ENCODE measurements at places on chromosomes 7 and 10. TPM values are rescaled to one million over a fixed set of nuclear protein-coding genes. Genes with fewer than 3 reads are reported as not detected.

GRCh38 chr7:69967689-69968450 is 369.6 kb downstream of the AUTS2 start:
- no peak for DNase-seq
- no peak overlapping the region for H3K27ac ChIP-seq
- H3K27me3 ChIP-seq: no peaks in the 10 kb centered on the region
- H3K4me1 ChIP-seq: no peaks in the 10 kb centered on the region

GRCh38 chr10:88270061-88270808 is 312.9 kb downstream of the RNLS start:
- H3K4me3 ChIP-seq: no peak overlapping the region
- no peak for DNase-seq
- no peaks in the 10 kb centered on the region for H3K27me3 ChIP-seq
- peaks cover 13% of the 10 kb centered on the region for H3K4me1 ChIP-seq

- H3K4me1 ChIP-seq: no peaks in the 10 kb centered on the region
- H3K4me3 ChIP-seq: no peak overlapping the region
Measured at GRCh38 chr10:127952575-127952869, 45.6 kb downstream of the PTPRE start.

DNA sequence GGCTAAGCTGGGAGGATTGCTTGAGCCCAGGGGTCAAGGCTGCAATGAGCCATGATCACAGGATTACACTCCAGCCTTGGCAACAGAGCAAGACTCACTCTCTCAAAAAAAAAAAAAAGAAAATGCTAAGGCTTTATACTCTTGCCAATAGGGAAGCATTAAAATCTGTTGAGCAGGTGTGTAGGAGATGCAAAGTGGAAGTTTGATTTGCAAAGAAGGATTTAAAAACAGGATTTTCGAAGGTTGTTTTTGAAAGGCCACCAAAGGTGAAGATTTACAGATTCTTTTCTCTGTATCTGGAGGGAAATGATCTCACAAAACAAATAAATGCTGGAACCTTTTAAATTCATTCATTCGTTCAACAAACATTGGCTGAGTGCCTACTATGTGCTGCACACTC is 8.6 kb upstream of the PDE1C start:
- no peaks in the 10 kb centered on the region for H3K27me3 ChIP-seq
- no peak for DNase-seq
- no peaks in the 10 kb centered on the region for H3K36me3 ChIP-seq
- H3K4me1 ChIP-seq: no peaks in the 10 kb centered on the region
- H3K4me3 ChIP-seq: no peak overlapping the region

- H3K27ac ChIP-seq: no peak overlapping the region
- H3K4me1 ChIP-seq: no peaks in the 10 kb centered on the region
- 0 out of 2 replicates have a peak, but pooled peaks cover 10% of the 10 kb centered on the region for H3K27me3 ChIP-seq
- H3K4me3 ChIP-seq: no peak overlapping the region
- H3K36me3 ChIP-seq: no peaks in the 10 kb centered on the region
Measured at GRCh38 chr10:58568428-58568935, 55.8 kb downstream of the BICC1 start.

DNA sequence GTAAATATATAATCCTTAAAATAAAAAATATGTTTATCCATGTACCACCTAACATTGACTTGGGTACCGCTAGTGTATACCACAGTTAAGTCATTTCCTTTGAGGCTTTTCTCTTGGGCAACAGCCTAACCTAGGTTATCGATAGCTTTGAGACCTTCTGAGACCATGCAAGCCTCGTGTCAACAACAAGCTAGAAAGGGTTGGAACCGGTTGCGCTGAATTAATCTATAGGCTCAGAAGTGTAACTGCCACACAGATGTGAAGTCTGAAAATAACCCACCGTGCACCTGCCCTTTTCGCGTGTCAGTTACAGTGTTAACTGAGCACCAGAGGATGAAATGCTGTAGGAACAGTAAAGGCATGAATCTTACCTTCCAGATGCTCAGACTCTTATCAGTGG is 59.8 kb downstream of the ARID5B start:
- no peaks in the 10 kb centered on the region for H3K27me3 ChIP-seq
- no peak overlapping the region for H3K4me3 ChIP-seq
- H3K36me3 ChIP-seq: no peaks in the 10 kb centered on the region
- no peak overlapping the region for H3K27ac ChIP-seq
- H3K4me1 ChIP-seq: no peaks in the 10 kb centered on the region
- DNase-seq: no peak

- H3K36me3 ChIP-seq: no peaks in the 10 kb centered on the region
- peaks cover 5% of the 10 kb centered on the region for H3K4me1 ChIP-seq
- no peak for DNase-seq
- H3K27me3 ChIP-seq: peaks cover 6% of the 10 kb centered on the region
- no peak overlapping the region for H3K27ac ChIP-seq
- H3K4me3 ChIP-seq: no peak overlapping the region
Measured at GRCh38 chr7:128915271-128915819, 4.8 kb upstream of the KCP start.

DNA sequence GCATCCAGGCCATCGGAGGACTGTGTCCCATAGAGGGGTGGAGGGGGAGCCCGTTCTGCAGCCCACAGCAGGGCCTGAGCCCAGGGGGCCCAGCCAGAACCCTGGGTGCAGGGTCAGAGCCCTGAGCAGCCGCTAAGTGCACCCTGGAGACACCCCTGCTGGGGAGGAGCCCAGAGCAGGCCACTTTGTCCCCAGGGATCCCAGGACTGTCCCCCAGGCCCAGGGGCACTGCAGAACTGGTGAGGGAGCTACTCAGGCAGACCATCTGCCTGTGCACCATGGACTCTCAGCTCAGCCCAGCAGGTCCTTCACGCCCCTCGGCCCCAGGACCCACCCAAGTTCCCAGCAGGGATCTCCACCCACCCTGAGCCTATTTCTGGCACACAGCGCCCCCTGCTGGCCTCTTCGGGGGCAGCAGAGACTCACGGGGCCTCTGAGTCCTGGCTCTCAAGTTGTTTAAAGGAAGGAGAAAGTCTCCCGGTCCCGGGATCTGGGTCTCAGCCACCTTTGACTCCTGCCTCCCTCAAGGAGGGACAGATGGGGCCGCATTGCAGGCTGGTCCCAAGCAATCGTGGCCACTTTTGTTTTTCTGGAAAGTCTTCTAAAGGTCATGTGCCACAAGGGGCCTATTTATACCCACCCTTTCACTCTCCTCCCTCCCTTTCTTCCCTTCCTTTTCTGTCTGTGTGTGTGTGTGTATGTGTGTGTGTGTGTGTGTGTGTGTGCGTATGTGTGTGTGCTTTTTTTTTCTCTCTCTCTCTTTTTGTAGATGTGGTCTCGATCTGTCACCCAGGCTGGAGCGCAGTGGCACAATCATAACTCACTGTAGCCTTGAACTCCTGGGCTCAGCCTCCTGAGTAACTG is 90.3 kb downstream of the MYL10 start:
- no peaks in the 10 kb centered on the region for H3K27me3 ChIP-seq
- H3K4me3 ChIP-seq: no peak overlapping the region
- peak; percentile 28 for DNase-seq
- H3K27ac ChIP-seq: no peak overlapping the region
- H3K4me1 ChIP-seq: peaks cover 42% of the 10 kb centered on the region

DNA sequence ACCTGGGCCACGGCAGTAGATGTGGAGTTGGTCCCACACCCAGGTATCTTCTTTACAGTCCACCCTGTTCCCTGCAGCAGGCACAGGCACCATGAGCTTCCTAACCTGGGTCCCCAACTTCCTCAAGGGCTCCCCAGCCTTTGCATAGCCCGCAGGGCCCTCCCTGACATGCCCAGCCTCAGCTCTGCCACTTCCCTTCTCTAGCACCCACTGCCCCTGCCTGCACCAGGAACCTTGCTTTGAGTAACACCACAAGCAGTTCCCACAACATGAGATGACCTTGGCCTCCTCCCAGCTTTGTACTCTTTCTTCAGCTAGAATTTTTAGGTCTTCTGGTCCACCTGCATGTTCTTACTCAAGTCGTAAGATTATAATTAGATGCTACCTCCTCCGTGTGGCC is 92.2 kb upstream of the ZPBP start:
- no peaks in the 10 kb centered on the region for H3K4me1 ChIP-seq
- no peaks in the 10 kb centered on the region for H3K27me3 ChIP-seq
- no peak overlapping the region for H3K4me3 ChIP-seq
- H3K27ac ChIP-seq: no peak overlapping the region
- H3K36me3 ChIP-seq: no peaks in the 10 kb centered on the region
- no peak for DNase-seq

DNA sequence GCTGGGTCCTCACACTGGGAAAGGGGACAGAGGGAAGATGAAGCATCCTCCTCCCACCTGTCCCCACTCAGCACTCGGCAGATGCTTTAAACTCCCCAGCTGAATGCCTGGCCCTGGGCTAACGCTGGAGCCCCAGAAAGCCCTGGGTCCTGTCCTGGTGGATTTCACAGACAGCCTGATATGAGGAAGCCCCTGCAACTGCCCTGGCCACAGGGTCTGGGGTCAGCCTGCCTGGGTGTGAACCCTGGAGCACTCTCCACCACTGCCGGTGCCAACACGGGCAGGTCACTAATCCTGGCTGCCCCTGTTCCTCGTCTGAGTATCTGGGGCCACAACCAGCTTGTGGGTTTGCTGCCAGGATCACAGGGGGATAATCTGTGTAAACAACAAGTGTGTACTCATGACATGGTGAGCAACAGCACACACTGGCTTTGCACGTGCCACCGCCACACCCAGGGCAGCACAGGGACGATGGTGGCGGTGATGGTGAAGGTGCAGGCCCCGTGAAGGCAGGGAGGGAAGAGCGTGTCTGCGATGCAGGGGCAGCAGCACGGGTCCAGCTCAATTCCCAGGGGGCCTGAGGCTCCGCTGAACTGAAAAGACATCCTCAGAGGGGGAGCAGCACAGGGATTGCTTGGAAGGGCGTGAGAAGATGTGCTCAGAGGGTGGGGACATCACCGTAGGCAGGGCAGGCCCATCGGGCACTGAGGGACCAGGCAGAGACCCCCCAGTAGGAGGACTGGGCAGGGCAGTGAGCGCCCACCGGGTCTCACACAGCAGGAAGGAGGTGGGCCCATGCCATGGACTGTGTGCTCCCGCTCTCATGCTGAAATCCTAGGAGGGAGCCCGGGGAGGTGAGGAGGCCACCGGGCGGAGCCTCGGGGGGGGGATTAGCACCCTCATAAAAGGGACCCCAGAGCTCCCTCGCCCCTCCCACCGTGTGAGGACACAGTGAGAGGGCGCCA is 238.7 kb downstream of the MAD1L1 start:
- no peak overlapping the region for H3K27ac ChIP-seq
- no peaks in the 10 kb centered on the region for H3K4me1 ChIP-seq

GRCh38 chr10:13593535-13593934 is 6.8 kb downstream of the PRPF18 start:
- H3K27me3 ChIP-seq: no peaks in the 10 kb centered on the region
- H3K27ac ChIP-seq: no peak overlapping the region
- peaks cover 4% of the 10 kb centered on the region for H3K36me3 ChIP-seq

DNA sequence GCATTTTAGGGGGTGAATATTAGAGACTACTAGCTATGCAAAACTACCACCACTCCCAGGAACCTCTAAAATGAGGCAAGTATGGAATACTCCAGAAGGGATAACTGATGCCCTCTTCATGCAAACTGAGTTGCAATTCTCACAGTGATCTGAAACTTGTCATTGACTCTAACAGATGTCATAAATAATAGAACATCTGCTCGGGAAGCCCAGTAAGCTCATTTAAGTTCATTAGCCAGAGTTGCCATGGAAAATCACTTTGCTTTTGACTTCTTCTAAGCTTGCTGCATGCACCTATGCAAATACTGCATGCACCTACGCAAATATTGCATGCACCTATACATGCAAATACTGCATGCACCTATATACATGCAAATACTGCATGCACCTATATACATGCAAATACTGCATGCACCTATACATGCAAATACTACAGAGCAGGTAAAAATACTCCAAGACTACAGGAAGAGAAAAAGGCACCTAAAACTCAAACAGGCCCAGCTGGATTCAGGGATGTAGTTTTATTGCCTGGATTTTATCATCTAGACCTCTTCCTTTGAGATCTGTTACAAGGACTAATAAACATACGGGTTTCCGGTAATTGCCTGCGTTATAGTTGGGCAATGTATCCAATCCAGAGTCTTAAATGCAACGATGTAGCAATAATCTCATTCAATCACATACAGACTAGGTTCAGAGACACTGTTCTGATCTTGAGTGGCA is 1061.1 kb upstream of the AUTS2 start:
- no peak overlapping the region for H3K4me3 ChIP-seq
- no peaks in the 10 kb centered on the region for H3K27me3 ChIP-seq

GRCh38 chr7:119197877-119198527 is 973.5 kb downstream of the ANKRD7 start:
- no peaks in the 10 kb centered on the region for H3K36me3 ChIP-seq
- DNase-seq: peak; percentile 29
- no peak overlapping the region for H3K27ac ChIP-seq
- no peak overlapping the region for H3K4me3 ChIP-seq

- H3K27ac ChIP-seq: no peak overlapping the region
- H3K27me3 ChIP-seq: no peaks in the 10 kb centered on the region
Measured at GRCh38 chr7:98339043-98339442, 57.6 kb downstream of the BRI3 start.

GRCh38 chr10:72390764-72391163 is 36.0 kb upstream of the DNAJB12 start:
- no peaks in the 10 kb centered on the region for H3K4me1 ChIP-seq
- H3K36me3 ChIP-seq: no peaks in the 10 kb centered on the region
- no peak overlapping the region for H3K4me3 ChIP-seq
- DNase-seq: no peak
- H3K27me3 ChIP-seq: no peaks in the 10 kb centered on the region

DNA sequence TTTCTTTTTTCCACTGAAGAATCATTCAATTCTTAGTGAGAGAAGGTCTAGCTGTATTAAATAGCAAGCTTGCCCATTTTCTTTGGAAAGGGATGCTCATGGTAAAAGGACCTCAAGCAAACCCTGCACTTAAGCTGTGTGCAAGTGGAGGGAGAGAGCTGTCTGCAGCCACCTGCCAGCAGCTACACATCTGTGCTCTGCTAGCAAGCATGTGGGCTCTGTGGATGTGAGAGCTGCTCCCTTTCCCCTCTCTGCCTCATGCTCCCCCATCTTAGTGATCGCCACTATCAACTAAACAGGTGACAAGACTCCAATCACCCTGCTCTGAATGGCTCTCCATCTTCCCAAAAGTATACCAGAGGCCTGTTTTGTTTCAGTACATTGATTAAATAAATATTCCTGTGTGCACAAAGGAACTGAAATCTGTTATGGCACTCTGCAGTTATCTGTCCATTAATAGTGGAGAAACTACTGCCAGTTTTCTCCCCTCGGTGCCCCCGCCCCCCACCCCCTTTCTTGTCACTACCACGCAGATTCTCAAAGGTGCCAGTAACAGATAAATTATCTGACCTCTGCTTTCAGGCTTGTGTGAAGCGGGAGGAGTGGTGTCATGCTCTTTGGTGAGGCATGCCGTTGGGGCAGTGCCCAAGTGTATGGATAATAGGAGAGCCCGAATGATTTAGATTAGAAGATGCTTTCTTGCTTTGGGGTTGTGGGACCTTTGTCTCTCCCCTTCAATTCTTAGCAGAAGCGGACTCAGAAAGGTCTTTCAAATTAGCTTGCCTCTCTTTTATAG is 26.4 kb downstream of the AUTS2 start:
- no peak overlapping the region for H3K4me3 ChIP-seq
- no peak for DNase-seq
- H3K4me1 ChIP-seq: no peaks in the 10 kb centered on the region
- no peaks in the 10 kb centered on the region for H3K36me3 ChIP-seq

- H3K4me3 ChIP-seq: no peak overlapping the region
- H3K4me1 ChIP-seq: no peaks in the 10 kb centered on the region
- no peak overlapping the region for H3K27ac ChIP-seq
- DNase-seq: no peak
- H3K36me3 ChIP-seq: no peaks in the 10 kb centered on the region
Measured at GRCh38 chr7:108425714-108426275, 30.4 kb downstream of the NRCAM start.

Gene GFRA1
- 0.30 TPM for total RNA-seq

Gene PAX4
- total RNA-seq: not detected

Gene LIPJ
- total RNA-seq: not detected

Gene OPN4
- not detected for total RNA-seq

Gene MAPK8
- 71.0 TPM for total RNA-seq

Gene PLEKHS1
- total RNA-seq: not detected

Gene RBM20
- 2.0 TPM for total RNA-seq
